ENCODE measurements at places on chromosomes 12 and 14.

GRCh38 chr12:89016970-89017778, 335.1 kb downstream of the DUSP6 start:
- peak; percentile 79 for DNase-seq

- DNase-seq, result peak; percentile 57
Observed at GRCh38 chr12:124829008-124829707, 34.5 kb downstream of the SCARB1 start.

DNA sequence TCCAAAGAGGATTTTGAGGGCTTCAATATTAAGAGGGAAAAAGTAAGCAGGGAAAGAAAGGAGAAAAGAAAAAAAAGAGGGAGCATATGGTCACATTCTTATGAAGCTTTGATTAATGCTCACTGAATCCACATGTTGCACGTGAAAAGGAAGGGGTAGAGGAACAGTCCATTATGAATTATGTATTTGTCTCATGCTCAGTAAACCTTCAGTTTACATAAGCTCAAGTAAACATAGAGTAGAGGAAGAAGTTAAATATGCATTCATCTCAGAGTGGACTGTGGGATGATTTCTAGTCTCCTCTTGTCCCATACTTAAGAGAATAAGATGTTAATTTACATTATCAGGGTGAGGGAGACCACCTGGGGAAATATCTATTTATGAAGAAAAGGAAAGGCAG, 334.5 kb downstream of the IPO8 start:
- DNase-seq, result no peak

DNA sequence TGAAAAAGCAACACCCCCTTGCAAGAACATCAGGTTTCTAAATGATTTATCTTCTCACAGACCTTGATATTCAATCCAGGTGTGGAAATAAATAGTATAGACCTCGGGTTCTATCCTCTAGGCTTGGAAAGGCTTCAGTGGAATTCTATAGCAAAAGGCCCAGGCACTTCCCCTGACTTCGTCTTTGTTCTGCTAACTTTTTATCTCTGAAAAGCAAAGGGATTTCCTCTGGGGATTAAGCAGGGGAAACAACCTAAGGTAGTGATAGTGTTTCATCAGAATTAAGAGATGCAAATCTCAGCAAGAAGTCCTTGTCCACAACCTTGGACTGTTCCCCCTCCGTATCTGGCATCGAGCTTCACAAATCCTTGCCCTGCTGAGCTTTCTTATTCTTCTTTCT, 59.5 kb upstream of the DUSP6 start:
- no peak for DNase-seq

- no peak for DNase-seq
Observed at GRCh38 chr14:21874946-21875345, 201.3 kb upstream of the OR4E1 start.

Data from HAP-1 (cell line).